ENCODE measurements at places on chromosomes 4 and X. TPM values are rescaled to one million over a fixed set of nuclear protein-coding genes. Genes with fewer than 3 reads are reported as not detected.

IL1RAPL2 gene
- total RNA-seq: not detected

CDKL5 gene
- 0.98 TPM for total RNA-seq

RTL3 gene
- total RNA-seq: not detected

HTRA3 gene
- 6.8 TPM for total RNA-seq

RELL1 gene
- 80.5 TPM for total RNA-seq

VCX3A gene
- total RNA-seq: not detected

GRSF1 gene
- total RNA-seq: 85.9 TPM

CNKSR2 gene
- total RNA-seq: 5.3 TPM

RS1 gene
- total RNA-seq: not detected

ZAR1 gene
- not detected for total RNA-seq

GAGE1 gene
- total RNA-seq: not detected

MAP3K15 gene
- total RNA-seq: not detected

EDNRA gene
- 5.3 TPM for total RNA-seq

FMR1NB gene
- not detected for total RNA-seq

IL2 gene
- not detected for total RNA-seq

TRPC5OS gene
- total RNA-seq: not detected

PLK4 gene
- total RNA-seq: 0.82 TPM

SPANXB1 gene
- total RNA-seq: not detected

Data from smooth muscle cell of the coronary artery (primary cell).